ENCODE measurements at places on chromosomes 3 and 15.

- DNase-seq = no peak
Observed at GRCh38 chr3:194281306-194281705, 69.8 kb downstream of the CPN2 start.

GRCh38 chr15:88995449-88995848 is 82.3 kb upstream of the MFGE8 start:
- no peak for DNase-seq

GRCh38 chr15:40290918-40291574 is 8.2 kb upstream of the ANKRD63 start:
- DNase-seq = no peak

DNA sequence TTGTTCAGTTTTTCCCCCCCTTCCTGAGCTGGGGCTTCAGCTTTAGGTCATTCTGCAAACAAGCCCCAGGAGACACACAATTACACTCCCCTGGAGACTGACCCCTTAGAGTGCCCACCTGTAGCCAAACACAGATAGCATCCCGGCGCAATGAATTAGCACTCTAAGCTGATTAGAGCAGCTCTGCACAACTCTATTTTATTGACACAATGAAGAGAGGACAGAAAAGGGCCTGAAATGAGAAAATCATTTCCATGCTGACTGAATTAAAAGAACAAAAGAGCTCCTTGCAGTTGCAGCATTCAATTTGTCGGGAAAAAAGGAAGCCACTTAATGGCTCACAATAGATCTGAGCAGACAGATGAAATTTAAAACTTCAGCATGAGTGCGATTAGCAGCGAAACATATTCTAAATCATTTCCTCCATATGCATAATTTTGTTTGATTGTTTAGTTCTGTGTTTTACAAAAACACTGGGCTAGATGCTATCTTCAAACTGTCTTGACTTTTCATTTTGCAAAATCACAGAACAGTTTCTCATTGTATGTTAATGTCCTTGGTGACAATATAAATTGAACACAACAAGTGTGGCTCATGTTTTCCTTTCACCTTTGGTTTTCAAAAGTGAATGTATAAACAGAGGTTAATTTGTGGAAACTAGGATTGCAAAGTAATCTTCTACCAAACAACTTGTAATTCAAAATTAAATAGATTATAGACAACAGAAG is 308.6 kb downstream of the MECOM start:
- DNase-seq = no peak

DNA sequence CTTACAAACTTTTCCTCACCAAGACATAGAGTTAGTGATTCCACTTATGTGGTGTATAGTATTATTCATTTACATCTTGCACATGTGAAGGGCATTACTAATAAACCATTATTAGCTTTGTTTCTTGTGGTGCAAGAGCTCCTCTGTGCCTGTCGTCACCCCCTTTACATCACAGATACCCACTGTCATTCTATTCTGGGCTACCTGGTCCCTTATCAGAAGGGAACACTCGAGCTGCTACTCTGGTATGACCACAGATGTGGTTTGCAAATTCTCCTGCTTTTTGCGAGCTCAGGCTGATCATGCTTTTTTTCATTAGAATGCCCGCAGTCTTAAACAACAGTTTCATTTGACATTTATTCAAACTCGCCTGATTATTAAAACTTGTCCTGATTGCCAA is 13.9 kb upstream of the SENP2 start:
- no peak for DNase-seq

- DNase-seq = no peak
Observed at GRCh38 chr3:190734490-190734889, 128.0 kb downstream of the GMNC start.

DNA sequence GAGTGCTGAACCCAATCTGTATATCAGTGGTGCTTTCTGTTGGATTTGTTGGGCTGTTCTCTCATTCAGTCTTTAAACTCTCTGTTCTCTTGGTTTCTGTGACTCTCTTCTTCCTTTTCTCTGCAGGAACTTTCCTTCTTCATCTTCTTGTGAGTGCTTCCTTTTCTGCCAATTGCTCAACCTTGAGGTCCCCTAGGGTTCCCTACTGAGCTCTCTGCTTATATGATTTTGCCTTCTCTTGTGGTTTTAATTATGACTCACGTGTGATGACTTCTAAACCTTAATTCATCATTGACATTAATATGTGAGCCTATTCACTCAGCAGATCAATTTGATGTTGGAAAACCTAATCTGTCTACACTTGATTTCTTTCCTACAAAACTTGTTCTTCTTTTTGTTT is 39.4 kb downstream of the MOBP start:
- DNase-seq = no peak

DNA sequence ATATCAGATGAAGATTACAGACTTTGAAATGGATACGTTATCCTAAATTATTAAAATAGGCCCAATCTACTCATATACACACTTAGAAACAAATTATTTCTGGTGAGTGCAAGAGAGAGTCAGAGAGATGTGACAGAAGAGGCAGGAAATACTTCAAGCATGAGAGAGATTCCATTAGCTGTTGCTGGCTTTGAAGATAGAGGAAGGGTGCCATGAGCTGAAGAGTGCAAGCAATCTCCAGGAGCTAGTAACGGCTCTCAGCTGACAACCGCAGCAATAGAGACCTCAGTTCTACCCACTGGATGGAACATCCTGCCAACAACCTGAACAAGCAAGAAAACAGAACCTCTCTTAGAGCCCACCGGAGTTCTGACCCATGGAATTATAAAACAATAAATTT is 270.7 kb upstream of the SLITRK3 start:
- no peak for DNase-seq

DNA sequence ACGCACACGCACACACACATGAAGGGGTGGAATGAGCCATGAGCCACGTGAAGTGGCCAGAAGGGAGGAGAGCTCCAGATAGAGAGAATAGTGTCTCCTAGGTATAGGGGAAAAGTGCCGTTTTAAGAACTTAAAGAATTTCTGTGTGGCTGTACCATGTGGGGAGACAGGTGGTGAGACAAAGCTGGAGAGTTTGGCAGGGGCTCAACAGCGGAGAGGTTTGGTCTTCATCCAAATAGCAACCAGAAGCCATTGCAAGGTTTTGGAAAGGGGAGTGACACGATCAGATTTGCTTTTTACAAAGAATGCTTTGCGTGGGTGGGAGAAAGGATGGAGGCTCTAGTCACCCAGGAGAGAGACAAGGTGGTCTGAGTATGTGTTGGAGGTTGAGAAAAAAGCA is 146.0 kb downstream of the IL20RB start:
- no peak for DNase-seq

DNA sequence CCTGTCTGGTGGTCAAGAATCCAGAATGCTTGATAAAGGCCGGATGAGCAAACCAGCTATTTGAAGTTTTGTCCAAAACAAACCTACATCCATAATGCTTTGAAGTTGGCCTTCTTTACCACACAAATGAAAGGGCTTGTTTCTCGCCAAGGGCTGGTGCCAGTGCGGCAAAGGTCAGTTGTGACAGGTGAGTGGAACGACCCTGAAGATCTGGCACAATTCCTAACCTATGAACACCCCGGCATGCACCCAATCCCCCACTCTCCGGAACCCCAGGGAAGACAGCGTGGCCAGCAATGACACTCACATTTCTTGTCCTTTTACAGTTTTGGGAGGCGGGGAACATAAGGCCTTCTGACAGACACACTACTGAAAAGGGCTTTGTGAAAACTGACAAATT is 90.6 kb downstream of the ATP10A start:
- no peak for DNase-seq

DNA sequence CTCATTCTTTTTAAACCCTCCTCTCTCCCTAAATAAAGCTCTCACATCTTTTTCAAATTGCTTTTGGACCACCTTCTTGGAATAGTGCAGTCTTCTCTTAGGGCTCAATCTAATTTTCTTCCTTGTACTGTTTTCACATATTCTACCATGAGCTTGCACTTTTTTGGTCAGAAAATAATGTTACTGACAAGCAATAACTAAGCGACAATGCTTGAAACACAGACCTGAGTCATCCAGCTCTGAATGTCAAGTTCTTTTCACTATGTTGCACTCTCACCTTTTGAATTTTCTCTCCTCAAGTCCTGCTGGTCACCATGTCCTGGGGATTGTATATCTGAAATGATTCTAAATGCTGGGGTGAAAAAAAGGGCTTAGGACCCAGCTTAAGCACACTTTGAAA is 8.9 kb downstream of the TNFAIP8L3 start:
- no peak for DNase-seq

GRCh38 chr15:60339236-60339635 is 58.5 kb downstream of the ANXA2 start:
- DNase-seq = no peak

- DNase-seq = no peak
Observed at GRCh38 chr3:69879051-69879450, 120.5 kb upstream of the SAMMSON start.

DNA sequence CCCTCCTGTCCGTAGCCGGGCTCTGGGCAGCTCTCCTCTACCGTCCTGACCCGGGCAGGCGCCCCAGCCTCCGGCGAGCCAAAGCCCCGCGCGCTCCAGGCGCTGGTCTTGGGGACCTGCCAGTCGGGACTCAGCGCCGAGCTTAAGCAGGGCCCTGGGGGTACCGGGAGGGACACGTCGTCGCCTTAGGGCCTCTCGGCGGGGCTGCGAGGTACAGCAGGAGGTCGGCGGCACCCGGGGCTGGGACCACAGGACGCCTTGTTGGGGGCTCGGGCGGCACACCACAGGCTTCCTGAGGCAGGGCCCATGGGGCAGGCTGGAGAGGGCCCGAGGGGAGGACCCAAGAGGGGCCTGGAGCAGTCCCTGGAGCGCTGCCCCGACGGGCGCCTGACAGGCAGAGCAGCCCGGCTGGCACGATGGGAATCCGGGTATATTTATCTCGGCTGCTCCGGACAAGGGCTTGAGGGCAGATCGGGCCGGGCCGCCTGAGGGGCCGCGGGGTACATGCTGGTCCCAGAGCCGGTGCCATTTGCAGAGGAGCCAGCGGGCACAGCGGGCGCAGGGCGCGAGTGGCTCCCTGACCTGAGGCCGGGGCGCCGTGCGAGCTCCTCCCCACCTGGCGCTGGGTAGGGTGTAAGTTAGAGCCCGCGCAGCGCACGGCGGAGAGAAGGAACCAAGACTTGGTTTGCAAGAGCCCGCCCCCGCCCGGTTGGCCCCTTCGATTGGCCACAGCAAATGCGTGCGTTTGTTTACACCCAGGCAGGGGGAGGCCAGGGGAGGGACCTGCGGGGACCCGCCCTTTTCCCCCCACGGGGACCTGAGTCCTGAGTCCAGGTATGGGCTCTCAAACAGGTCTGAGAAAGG is 574 bp downstream of the SLC38A3 start:
- DNase-seq = peak; percentile 25

- DNase-seq = no peak
Observed at GRCh38 chr3:131363275-131363674, 18.3 kb upstream of the NUDT16 start.

GRCh38 chr3:52923963-52924362 is 26.6 kb upstream of the STIMATE start:
- no peak for DNase-seq

DNA sequence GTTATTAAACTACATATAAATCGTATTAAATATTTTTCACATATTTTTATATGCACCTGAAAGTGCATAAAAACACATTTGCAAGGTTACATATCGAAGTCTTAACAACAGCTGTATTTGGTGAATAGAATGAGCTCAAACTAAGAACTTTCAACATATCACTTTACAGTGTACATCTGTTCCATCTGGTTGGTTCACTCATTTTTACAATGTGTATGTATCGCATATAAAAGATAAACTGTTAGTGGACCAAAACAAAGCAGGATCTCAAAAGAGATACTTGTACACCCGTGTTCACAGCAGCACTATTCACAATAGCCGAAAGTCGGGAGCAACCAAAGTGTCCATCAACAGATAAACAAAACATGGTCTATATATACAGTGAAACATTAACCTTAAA is 55.8 kb downstream of the TBL1XR1 start:
- DNase-seq = no peak

DNA sequence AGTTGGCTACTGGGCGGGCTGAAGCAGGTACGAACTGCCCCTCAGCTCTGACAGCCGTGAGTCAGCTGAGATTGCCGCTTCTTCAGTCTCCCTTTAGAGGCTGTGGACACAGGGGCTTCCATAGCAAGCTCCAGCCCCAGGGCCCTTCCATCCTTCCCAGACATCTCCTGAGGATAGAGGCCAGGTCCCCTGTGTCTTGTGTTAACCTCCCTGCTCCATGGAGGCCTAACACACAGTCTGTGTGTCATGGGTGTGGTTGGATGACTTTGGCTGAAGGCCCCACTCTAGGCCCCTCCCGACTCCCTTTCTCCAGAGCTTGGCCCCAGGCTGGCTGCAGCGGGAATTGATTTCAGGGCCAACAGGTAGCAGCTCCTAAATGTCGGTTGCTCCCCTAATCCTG is 116.1 kb upstream of the TLE3 start:
- no peak for DNase-seq

DNA sequence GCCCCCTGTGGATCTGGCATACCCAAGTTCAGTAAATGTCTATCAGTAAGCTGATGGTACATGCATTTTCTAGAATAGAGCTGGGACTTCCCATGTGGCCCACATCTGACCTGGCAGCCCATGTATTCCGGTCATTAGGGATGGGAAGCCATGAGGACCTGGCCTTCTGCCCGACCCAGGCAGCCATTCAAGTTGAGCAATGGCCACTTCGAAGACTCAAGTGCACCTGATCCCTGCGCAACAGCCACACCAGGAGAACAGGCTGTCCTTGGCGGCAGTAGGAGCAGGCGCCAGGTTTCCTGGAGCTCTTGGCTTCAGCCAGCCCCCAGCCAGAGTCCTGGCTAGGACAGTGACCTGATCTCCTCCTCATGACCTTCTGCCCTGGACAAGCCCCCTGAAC is 14.6 kb downstream of the HEMK1 start:
- DNase-seq = no peak

DNA sequence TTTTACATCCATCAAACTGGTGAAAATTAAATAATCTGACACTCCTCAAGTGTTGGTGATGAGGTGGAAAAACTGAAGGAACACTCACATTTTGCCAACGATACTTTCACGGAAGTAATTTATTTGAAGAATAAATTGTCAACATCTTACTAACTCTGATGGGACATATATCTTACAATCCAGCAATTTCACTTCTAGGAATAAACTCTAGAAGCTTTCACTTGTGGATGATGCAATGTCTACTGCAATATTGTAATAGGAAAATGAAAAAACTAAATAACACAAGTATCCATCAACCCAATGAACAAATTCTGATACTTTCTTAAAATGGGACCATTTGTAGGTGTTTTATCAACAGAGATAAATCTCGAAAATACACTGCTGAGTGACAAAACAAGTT is 16.2 kb upstream of the LIPC start:
- DNase-seq = no peak

- DNase-seq = no peak
Observed at GRCh38 chr3:188801393-188801792, 370.4 kb upstream of the TPRG1 start.

GRCh38 chr3:46389306-46389705 is 17.6 kb downstream of the CCR5AS start:
- no peak for DNase-seq
